HFFc6 (cell line): ENCODE measurements at places on chromosomes 5 and 9.

DNA sequence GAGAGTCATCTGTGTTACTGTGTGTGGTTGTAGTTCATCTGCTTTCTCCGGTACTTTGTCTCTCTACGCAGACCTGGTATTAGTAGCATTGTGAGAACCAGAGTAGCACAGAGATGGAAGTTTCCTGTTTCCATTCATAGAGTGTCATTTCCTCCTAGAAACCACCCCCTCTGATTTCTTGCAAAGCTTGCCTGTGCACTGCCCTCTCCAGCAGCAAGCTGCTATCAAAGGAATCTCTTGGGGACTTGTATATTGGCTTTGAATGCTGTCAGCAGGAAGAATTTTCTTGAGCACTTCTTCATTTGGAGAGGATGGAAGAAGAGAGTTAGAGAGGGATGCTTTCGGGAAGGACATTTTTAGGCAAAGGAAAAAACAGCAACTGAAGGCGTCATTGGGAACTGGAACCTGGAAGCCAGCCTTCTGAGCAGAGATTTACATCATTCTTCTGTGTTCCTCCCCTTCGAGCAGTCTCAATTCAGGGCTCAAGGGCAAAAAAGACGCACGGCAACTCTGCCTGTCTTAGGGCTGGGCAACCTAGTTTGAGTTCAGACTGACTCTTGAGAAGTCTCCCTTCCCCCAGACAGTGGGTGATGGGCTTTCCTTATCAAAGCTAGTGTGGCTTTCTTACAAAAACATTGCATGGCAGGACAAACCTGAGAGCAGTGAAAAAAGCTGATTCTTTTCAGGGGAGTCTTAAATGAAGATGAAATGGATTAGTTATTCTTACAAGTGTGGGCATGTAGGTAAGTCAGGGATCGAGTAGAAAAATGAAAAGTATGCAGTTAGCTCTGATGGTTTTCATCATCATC lies 226.3 kb downstream of the AOPEP start:
- no peak for DNase-seq

DNA sequence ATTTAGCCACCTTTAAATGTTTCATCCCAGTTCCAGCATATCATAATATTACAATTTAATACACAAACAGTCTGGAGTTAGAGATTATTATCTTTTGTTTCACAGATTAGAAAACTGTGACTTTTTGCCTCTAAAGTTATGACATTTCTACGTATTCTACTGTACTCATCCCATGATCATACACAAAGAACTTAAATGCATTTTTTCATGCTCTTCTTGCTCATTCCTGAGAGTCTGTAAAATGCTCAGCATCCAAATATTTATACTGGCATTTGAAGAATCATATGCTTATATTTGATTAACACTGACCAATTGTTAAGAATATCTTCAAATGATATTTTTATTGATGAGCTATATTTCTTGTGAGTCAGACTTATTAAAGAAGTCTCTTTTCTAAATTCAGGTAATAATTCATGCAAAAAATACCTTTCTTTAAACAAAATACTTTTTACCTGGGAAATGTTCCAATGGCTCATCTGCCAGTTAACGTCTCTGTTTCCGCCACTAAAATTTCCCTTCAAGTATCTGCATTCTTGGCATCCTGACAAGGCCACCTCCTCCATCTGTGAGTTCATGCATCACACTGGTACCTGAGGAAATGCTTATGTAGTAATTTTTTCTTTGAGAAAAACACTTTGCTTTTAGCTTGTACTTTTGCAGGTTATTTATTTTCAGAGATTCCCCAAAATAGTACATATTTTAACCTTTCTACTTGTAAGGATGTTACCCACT lies 139.6 kb upstream of the RASA1 start:
- peak; percentile 27 for DNase-seq

DNA sequence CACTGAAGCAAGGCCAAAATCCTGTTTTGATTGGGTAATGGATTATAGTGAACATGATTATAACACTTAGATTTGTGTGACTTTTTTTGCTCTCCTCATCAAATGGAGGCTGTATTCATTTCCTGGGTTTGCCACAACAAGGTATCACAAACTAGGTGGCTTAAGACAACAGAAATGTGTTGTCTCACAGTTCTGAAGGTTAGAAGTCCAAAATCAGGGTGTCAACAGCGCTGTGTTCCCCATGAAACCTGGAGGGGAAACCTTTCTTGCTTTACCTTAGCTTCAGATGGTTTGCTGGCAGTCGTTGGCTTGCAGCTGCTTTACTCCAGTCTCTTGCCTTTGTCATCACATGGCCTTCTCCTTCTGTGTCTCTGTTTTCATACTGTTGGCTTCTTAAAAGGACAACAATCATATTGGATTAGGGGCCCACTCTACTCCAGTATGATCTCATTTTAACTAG lies 32.4 kb downstream of the CDC42SE2 start:
- no peak for DNase-seq

- DNase-seq: no peak
Observed at GRCh38 chr5:27021471-27021870, 16.9 kb downstream of the CDH9 start.

GRCh38 chr5:132072070-132072469 lies 1.5 kb upstream of the CSF2 start:
- DNase-seq: no peak

GRCh38 chr9:89999176-89999533 lies 394.3 kb downstream of the GADD45G start:
- DNase-seq: no peak

DNA sequence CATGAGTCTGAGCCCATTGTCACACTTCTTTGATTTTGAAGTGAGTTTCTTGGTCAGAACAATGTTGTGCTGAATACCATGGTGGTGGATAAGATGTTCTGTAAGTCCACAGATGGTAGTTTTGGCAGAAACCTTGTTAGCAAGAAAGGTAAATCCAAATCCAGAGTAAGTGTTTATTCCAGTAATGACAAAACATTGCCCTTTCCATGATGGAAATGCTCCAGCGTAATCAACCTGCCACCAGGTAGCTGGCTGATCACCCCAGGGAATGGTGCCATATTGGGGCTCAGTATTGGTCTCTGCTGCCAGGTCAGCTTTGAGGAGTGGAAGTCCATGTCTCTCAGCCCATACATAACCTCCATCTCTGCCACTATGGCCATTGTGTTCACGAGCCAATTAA lies 54.7 kb upstream of the DAPK1 start:
- DNase-seq: no peak

GRCh38 chr5:7663808-7664207 lies 187.1 kb downstream of the CFAP90 start:
- DNase-seq: no peak

- no peak for DNase-seq
Observed at GRCh38 chr5:56337715-56338319, 104.7 kb upstream of the ANKRD55 start.

- DNase-seq: no peak
Observed at GRCh38 chr9:76609285-76610010, 150.5 kb downstream of the GCNT1 start.

DNA sequence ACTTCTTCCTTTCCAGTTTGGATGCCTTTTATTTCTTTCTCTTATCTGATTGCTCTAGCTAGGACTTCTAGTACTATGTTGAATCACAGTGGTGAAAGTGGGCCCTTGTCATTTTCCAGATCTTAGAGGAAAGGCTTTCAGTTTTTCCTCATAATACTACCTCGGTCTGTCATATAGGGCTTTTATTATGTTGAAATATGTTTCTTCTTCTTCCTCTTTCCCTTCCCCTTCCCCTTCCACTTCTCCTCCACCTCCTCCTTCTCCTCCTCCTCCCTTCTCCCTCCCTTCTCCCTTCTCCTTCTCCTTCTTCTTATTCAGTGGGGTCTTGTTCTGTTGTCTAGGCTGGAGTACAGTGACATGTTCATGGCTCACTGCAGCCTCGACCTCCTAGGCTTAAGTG lies 9.2 kb upstream of the TERT start:
- DNase-seq: no peak

GRCh38 chr5:178353461-178353860 lies 120.9 kb upstream of the PHYKPL start:
- DNase-seq: no peak

DNA sequence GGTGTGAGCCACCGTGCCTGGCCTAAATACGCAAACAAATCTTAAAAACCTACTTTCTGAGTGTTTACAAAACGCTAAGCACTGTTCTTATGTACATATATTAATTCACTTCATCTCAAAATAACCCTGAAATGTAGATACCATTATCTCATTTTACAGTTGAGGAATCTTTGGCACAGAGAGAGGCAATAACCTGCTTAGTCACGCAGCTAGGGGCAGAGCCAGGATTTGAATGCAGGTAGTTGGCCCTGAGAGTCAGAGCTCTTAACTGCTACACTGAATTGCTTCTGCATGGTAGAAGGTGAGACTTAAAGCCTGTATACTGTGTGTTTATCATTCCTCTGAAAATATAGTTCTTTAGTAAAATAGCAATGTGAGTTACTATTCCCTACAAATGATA lies 21.9 kb downstream of the ARHGEF37 start:
- no peak for DNase-seq

DNA sequence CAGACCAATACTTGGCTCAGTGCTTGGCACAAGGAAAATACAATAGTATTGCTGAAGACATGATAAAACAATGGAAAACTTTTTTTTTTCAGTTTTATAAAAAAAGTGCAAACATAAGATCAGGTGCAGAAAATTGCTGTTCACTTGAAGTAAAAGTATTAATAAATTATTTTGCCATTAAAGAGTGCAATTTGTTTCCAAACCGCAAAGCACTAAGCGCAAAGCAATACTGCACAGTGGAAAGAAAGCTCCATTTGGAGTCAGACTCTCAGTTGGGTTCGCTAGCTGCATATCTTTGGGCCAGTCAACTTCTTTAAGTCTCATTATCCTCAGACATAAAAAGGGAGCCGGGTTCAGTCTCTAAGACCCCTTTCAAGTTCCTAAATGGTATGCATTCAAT lies 45.8 kb downstream of the MEF2C start:
- no peak for DNase-seq

GRCh38 chr5:77844623-77845323 lies 68.6 kb upstream of the TBCA start:
- DNase-seq: no peak

- DNase-seq: peak; percentile 8
Observed at GRCh38 chr9:95268681-95269080, 48.8 kb downstream of the FANCC start.

DNA sequence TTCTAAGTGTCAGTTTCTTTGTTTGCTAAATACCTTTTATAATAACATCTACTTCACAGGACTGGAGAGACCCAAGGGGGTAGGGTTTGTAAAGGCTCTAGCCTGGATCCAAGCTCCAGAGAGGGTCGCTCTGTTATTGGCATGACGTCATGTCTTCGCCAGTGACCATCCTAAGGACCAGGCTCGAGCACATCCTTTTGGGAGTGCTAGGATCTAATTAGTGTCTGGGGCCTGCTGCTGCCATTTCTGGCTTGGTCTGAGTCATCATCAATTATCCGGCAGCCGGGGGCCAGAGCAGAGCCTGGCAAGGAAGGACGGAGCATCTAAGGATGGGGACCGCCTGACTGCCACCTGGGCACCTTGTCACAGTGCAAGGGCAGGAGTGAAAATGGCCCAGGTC lies 153.0 kb downstream of the NSG2 start:
- DNase-seq: no peak

DNA sequence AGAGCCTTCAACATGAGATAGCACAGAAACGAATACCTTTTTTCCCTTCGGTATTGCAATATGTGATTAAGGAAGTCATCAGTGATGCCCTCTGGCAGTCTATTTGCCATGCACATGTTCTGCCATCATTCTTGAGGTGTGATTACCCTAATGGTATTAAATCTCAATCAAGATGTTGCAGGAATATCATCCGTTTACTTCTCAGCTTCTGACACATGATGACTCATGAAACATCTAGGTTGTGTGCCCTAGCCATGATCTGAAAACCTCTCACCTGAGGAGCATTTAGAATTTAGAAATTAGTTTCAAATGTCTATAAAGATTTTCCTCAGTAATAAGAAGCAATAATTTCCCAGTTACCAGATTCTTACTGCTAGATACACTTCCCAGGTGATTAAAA lies 209.1 kb downstream of the ADGRV1 start:
- DNase-seq: no peak

DNA sequence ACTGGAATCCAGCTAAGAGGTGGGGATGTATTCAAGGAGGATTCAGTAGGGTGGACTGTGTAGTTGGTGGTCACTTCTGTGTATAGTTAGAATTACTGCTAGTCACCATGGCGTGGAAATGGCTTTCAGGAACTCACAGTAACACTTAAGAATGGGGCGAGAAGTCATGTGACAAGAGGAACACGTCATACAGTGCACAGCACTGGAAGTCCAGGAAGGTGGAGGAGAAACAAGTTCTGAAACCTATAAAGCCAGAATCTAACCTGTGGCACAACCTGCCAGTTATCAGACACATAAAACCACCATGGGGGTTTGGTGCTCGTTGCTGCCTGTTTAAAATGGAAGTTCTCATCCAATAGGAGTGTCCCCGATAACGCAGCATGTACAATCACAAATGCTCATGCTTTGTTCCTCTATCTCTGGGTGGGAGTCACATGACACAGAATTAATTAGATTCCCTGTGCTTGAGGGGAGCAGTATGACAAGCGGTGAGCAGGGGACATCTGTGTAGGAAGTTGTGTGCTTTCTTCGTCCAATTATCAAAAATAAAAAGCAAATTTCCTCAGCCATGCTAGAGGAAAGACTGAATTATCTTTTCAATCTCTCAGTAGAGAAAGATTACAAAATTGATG lies 193.0 kb downstream of the SPOCK1 start:
- DNase-seq: no peak

- DNase-seq: no peak
Observed at GRCh38 chr5:107985144-107985543, 314.4 kb upstream of the EFNA5 start.

- no peak for DNase-seq
Observed at GRCh38 chr5:131104169-131104808, 60.8 kb downstream of the HINT1 start.

- DNase-seq: peak; percentile 42
Observed at GRCh38 chr9:129330711-129331492, 152.8 kb upstream of the IER5L start.

DNA sequence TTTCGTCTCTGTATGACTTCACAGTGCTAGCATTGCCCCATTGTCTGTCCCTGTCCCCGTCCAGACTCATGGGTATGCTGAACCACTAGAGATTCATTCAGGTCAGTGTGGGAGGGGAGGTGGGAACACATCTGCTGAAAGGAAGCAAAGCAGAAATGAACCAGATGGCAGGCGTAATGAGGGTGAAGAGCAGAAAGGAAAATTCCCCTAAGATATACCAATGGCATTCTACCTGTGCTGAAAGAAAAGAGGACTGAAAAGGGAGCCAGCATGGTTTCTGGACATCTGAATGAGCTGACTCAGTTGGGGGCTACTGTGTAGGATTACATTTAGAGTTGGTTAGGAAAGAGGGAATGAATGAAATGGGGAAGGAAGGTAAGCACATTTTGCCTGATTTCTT lies 678.7 kb downstream of the MAT2B start:
- DNase-seq: no peak

- no peak for DNase-seq
Observed at GRCh38 chr5:131825404-131826013, 28.7 kb upstream of the FNIP1 start.

- peak; percentile 79 for DNase-seq
Observed at GRCh38 chr5:122183098-122183787, 53.9 kb downstream of the ZNF474 start.

GRCh38 chr9:27133817-27134216 lies 24.8 kb downstream of the TEK start:
- no peak for DNase-seq

- DNase-seq: no peak
Observed at GRCh38 chr5:20601678-20602100, 613.7 kb upstream of the CDH18 start.
